ENCODE measurements at places on chromosomes 16 and 17. TPM values are rescaled to one million over a fixed set of nuclear protein-coding genes. Genes with fewer than 3 reads are reported as not detected.

Gene OSGIN1
- polyA plus RNA-seq: 0.28 TPM

Gene KATNB1
- polyA plus RNA-seq: 32.7 TPM

Gene TSEN54
- 21.0 TPM for polyA plus RNA-seq

Gene CD300E
- polyA plus RNA-seq: 0.07 TPM

Gene BCL6B
- polyA plus RNA-seq: 19.7 TPM

Gene SLC52A1
- polyA plus RNA-seq: not detected

Data from muscle of leg (tissue), 16 donors.